GM12878 (cell line): ENCODE measurements at places on chromosomes 12 and 14. TPM values are rescaled to one million over a fixed set of nuclear protein-coding genes. Genes with fewer than 3 reads are reported as not detected.

GRCh38 chr12:19243551-19243950, 114.0 kb downstream of the PLEKHA5 start:
- no peak for DNase-seq

SERPINA9 gene
- total RNA-seq, result not detected in 2 replicates

FAM181A gene
- total RNA-seq, result not detected in 2 replicates

KLHL33 gene
- total RNA-seq, result 0.08 TPM in 2 replicates

RPGRIP1 gene
- total RNA-seq, result 0.44 TPM in 1 of 2 replicates, not detected in the other

B3GNT4 gene
- total RNA-seq, result not detected in 2 replicates

DNA sequence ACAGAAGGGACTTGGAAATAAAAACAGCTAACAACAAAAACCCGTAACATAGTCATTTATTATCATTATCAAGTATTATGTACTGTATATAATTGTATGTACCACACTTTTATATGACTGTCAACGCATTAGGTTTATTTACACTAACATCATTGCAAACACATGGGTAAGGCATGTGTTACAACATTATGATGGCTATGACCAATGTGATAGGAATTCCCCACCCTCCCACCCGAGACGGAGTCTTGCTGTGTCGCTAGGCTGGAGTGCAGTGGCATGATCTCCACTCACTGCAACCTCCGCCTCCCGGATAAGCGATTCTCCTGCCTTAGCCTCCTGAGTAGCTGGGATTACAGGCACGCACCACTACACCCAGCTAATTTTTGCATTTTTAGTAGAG, 82.6 kb downstream of the ERC1 start:
- no peak for DNase-seq

TMEM132C gene
- total RNA-seq, result not detected in 2 replicates

GRCh38 chr12:4014444-4014843, 141.2 kb upstream of the PARP11 start:
- DNase-seq, result no peak

GRCh38 chr14:53601409-53601808, 355.2 kb downstream of the BMP4 start:
- no peak for DNase-seq
